ENCODE measurements at places on chromosomes 3 and 15.

- no peak for DNase-seq
Measured at GRCh38 chr3:139586420-139587017, 47.0 kb upstream of the RBP1 start.

GRCh38 chr15:70324001-70324974 is 226.6 kb upstream of the TLE3 start:
- DNase-seq = no peak

DNA sequence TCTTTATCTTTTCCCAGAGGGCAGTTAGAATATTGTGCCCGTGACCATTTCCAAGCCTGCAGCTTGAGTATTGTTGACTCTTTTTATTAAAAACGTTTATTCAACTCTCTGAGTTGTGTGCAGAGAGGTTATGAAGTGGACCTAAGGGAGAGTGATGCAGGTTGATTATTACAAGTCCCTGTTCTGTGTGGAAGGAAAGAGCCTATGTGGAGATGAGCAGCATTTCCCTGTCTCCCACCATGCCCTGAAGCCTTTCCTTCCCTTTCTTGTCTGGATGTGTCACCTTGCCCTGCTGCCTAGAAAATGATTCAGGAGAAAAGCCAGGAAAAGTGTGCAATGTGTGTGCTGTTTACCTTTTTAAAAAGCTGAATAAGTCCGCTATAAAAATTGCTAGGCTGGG is 19.4 kb downstream of the ZPLD1 start:
- no peak for DNase-seq

GRCh38 chr3:21435871-21436270 is 315.1 kb downstream of the ZNF385D start:
- DNase-seq = peak; percentile 98

DNA sequence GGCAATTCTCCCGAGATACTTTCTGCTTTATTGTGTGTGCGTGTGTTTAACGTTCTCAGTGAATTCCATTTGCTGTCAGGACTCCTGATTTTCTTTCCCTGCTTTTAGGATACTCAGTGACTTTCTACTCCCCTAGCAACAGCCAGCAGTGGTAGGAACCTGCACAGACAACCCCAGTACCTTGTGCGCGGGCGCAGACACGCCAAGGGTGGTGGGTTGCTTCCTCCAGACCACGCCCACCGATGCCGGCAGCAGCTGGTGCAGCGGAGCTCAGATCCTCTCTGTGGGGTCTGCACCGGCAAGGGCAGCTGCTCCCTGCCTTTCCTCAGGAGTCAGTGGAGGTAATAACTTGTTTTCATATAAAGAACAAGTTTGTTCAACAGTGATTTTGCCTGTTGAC is 225.1 kb upstream of the NDN start:
- DNase-seq = no peak

DNA sequence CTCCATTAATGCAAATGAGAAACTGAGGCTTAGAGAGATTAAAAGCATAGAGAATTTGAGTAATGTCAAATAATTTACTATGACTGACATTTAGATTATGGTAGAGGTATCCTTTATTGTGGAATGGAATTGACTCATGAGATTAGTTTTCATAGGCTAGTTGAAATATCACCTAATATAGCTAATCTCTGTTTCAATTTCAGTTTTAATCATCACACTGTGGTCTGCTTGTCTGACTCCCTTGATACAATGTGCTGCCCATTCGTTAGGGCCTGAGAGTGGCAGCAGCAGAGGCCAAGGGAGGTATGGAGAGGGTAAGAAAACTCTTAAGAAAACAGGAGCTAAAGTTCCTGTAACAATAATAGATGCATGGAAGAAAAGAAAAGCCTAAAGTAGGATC is 13.2 kb upstream of the ZBTB20 start:
- DNase-seq = no peak

DNA sequence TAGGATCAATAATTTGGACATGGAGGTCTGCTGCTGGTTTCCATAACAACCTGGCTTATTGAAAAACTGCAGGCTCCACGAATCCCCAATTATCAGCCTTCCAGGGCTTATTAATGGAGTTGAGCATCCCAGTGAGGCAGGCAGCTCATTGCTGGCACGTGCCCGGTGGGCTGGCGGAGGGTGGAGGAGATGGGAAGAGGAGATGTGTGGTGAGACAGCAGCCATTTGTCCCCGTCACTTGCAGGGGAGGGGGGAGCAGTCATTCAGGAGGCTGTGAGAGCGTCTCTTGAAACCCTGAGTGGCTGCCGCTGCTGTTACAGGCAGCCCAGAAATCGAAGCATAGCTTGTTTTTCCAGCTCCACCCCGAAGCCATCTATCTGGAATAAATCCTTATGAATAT is 70.6 kb downstream of the GAP43 start:
- DNase-seq = no peak

GRCh38 chr3:36697229-36698001 is 66.9 kb downstream of the DCLK3 start:
- no peak for DNase-seq

DNA sequence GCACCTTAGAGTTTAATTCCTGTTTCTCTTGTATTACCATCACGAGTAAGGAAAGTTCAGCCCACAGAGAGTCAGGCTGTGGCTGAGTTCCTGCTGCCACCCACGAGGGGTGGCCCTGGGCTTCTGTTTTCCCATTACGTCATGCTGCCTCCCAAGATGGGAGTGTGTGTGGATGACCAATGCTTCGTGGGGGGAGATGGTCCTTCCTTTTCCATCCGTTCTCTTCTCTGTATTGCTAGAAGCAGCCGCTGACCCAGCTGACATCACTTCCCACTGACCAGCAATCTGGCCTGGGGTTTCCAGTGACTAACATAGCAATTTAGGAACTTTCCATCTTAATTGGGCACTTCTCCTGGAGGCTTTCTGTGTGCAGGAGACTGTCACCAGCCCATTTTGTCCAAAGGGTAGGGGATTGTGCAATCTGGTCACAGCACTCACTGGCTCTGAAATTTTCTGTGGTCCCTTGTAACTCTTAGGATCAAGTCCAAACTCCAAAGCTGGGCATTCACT is 9.3 kb downstream of the IRAK2 start:
- DNase-seq = peak; percentile 94

- DNase-seq = no peak
Measured at GRCh38 chr3:64214381-64215018, 10.8 kb downstream of the PRICKLE2 start.

- DNase-seq = no peak
Measured at GRCh38 chr3:181279239-181279565, 289.7 kb upstream of the DNAJC19 start.

GRCh38 chr3:38247366-38248035 is 18.1 kb upstream of the SLC22A13 start:
- DNase-seq = peak; percentile 73

DNA sequence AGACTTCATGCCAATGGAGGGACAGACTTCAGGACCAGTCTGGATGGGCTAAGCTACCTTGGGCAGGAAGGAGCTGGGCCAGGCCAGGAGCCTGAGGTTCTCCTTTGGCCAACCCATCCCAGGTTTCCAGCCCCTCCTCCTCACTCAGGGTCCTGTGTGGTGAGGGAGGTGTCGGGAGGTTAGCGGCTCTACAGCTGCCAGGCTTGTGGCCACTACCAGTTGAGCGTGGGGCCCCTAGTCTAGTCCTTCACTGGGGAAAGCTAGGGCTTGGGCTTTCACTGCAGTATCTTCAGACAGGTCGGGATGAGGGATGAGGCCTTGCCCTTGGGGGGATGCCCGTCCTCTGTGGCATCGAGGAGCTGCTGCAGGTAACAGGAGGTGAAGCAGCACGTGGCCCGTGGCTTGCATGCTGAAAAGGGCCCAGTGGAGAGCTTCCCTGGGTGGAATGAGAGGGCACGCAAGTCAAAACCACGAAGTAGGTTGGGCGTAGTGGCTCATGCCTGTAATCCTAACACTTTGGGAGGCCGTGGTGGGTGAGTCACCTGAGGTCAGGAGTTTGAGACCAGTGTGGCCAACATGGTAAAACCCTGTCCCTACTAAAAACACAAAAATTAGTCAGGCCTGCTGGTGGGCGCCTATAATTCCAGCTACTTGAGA is 8.5 kb upstream of the FANCD2 start:
- DNase-seq = no peak

GRCh38 chr15:80703081-80703480 is 8.0 kb downstream of the ABHD17C start:
- no peak for DNase-seq

DNA sequence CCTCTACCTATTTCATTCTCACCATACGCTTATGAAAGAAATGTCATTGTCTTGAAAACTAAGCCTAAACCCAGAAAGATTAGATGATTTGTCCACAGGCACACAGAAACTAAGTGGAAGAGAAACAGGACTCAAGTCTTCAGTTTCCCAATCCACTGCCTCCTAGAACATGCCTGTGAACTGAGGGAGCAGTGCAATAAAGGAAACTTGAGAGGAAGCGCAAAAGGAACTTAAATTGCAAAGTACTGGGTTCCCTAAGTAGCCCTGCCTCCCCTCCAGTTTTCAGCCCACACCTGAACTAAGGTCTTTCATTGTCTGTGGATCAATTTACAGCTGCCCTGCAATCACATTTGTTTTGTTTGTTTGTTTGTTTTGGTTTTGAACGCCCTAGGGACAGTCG is 56.7 kb upstream of the TSEN2 start:
- no peak for DNase-seq

- DNase-seq = no peak
Measured at GRCh38 chr3:106435899-106436453, 567.2 kb upstream of the CBLB start.

DNA sequence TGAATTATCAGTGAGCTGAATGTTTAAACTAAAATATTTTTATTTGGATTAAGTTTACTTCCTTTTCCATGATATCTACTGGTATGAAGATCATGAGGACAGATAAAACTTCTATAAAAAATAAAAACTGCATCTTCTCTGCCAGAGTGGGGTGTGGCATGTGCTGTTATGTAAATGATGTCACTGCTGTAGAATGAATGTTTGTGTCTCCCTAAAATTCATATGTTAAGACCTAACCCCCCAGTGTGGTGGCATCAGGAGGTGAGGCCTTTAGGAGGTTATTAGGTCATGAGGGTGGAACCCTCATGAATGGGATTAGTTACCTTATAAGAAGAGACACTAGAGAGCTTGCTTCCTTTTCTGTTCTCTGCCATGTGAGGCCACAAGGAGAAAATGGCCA is 178.7 kb upstream of the DPH6 start:
- no peak for DNase-seq
